ENCODE measurements at places on chromosomes 12 and 14.

GRCh38 chr12:86118161-86118560, 138.0 kb downstream of the MGAT4C start:
- no peak for DNase-seq

GRCh38 chr12:5377997-5378592, 53.8 kb upstream of the NTF3 start:
- DNase-seq, result no peak

GRCh38 chr12:75982169-75982564, 49.4 kb downstream of the PHLDA1 start:
- DNase-seq, result no peak

GRCh38 chr12:113796852-113797534, 169.1 kb downstream of the RBM19 start:
- DNase-seq, result no peak

DNA sequence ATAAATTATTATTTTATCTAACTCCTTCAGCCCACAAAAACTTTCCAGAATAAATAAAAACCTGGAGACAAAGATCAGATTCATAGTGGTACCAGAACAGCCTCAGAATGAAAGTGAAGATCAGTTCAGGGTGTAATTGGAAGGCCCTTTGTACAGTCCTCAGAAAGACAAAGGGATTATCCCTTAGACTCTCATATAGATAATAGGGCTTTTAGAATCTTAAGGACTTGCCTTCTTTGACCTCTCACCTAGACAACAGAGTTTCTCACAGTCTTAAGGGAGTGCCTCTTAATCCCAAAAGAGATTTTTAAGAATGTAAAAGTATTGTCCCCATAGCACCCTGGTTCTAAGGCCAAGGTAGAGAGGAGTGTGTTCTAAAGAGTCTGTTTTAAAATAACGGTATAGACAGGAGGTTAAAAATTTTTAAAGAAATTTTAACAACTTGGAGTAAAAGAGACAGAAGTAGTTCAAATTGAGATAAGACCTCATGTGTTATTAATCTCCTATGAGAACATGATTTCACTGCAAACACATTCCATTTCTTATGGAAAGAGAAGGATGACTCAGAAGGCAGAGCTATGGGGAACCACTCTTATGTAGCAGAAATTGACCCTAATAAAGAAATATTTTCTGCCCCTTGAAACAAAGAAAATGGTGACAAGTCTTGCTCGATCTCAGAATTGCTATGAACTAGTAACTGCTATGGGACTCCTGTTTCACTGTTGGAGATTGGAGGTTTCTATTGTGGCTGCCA, 24.2 kb upstream of the NOVA1 start:
- DNase-seq, result no peak

GRCh38 chr12:126038434-126038833, 973.2 kb downstream of the AACS start:
- no peak for DNase-seq

DNA sequence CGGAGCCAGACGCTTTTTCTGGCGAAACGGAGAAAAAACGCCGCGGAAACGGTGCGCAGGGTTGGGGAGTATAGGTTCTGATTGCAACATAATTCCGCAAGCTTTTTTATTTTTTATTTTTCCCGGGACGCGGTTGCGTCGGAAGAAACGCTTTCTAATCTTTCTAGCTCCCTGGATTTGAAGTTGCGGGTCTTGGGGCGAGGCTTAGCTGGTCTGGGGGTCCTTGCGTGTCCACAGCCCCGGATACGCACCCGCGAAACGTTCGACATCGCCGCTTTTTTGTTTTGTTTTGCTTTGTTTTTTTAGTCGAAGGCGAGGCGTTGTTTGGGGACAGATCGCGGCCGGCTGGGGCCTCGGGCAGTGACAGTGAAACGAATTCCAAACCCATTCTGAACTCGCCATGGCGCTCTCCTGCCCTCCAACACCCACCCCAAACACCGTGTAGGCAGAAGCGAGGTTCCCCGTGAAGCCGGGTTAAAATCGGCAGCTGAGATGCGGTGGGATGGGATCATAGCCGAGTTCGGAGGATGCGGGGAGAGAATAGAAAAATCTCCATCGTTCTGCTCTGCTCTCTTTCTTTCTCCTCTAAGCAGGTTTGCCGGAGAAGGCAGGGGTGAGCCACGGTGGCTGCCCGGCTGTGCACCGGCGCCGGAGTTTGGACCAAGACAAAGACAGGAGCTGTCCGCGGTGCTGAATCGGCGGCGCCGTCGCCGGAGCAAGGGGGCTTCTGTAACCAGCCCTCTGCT, 8.1 kb upstream of the LHX5 start:
- no peak for DNase-seq

- peak; percentile 26 for DNase-seq
These were observed 269.9 kb upstream of the PLEKHG7 start for GRCh38 chr12:92432724-92433441.

DNA sequence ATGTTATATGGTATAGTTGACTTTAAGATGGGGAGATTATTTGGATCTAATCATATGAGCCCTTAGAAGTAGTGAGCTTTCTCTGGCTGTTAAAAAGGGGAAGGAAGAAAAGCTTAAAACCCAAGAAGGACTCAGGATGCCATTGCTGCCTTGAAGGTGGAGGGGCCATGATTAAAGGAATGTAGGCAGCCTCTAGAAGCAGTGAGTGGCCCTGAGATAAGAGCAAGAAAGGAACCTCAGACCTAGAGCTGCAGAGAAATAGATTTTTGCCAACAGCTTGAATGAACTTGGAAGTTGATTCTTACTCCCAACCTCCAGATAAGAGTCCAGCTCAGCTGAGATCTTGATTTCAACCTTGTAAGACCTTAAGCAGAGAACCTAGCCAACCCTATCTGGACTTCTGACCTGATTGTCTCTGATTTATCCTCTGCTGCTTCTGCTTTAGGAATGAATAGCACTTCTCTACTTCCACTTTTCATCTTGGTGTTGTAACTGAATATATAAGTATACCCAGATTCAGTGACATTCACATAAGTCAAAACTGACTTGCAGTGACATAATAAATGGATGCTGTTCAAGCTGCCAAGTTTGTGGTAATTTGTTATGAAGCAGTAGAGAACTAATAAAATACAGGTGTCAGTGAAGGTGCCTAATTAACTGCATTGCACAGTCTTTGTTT, 33.5 kb downstream of the RAD51B start:
- DNase-seq, result peak; percentile 69

GRCh38 chr12:10214136-10214894, 1.6 kb downstream of the GABARAPL1 start:
- peak; percentile 9 for DNase-seq

GRCh38 chr12:57215668-57216013, 953 bp upstream of the NXPH4 start:
- no peak for DNase-seq

DNA sequence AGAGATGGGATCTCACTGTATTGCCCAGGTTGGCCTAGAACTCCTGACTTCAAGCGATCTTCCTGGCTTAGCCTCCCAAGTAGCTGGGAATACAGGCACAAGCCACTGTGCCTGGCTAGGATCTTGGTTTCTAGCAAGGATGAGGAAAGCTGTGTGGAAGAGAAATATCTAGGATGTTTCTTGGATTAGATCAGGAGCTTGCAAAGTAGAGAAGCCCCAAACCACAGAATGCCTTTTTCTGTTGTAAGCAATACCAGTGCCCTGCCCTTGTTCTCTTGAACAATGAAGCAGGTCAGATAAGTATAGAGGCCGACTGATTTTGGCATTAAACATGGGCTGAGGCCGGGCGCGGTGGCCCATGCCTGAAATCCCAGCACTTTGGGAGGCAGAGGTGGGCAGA, 44.3 kb upstream of the STRN3 start:
- no peak for DNase-seq

- no peak for DNase-seq
These were observed 1242.2 kb upstream of the TMEM132C start for GRCh38 chr12:127024791-127025190.

DNA sequence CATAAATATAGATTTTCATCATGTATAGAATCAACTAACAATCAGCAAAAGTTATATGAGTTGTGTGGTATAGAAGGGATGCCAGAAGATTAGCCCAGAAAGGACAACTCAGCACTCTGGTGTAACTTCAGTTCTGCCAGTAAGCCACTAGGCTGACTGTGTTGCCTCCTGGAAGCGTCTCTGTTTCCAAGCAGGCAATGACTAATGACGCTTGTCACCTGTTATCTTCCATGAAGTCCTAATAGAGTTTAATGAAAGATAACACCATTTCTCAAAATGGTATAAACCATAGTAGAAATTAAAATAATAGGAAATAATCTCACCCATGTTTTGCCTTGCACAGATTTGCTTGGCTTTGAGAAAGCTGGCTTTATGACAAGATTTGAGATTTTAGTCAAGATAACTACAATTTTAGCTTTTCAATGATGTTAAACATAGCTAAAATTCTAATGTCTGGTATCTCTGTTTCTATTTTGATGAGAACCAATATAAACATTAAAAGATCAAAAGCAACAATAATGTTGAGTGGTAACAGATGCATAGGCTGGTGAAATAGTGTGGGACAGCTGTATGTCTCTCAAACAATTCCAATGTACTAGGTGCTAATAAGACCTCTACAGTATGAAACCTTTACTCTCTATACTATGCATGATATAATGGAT, 9.0 kb upstream of the RNU6-7 start:
- DNase-seq, result no peak

GRCh38 chr14:64711039-64711438, 6.8 kb downstream of the PLEKHG3 start:
- DNase-seq, result no peak

GRCh38 chr14:75757644-75758402, 96.8 kb downstream of the TTLL5 start:
- DNase-seq, result no peak

DNA sequence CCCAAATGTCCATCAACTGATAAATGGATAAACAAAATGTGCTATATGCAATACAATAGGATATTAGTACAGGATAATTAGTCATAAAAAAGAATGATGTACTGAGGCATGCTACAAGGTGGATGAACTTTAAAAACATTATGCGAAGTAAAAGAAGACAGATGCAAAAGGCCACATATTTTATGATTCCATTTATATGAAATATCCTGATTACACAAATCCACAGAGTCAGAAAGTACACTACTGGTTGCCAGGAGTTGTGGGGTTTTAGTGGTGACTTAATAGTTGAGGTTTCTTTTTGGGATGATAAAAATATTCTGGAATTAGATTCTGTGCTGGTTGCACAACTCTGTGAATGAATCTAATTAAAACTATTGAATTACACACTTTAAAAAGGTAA, 12.6 kb downstream of the TRIM9 start:
- DNase-seq, result no peak

GRCh38 chr12:132632521-132633228, 14.1 kb downstream of the P2RX2 start:
- no peak for DNase-seq

DNA sequence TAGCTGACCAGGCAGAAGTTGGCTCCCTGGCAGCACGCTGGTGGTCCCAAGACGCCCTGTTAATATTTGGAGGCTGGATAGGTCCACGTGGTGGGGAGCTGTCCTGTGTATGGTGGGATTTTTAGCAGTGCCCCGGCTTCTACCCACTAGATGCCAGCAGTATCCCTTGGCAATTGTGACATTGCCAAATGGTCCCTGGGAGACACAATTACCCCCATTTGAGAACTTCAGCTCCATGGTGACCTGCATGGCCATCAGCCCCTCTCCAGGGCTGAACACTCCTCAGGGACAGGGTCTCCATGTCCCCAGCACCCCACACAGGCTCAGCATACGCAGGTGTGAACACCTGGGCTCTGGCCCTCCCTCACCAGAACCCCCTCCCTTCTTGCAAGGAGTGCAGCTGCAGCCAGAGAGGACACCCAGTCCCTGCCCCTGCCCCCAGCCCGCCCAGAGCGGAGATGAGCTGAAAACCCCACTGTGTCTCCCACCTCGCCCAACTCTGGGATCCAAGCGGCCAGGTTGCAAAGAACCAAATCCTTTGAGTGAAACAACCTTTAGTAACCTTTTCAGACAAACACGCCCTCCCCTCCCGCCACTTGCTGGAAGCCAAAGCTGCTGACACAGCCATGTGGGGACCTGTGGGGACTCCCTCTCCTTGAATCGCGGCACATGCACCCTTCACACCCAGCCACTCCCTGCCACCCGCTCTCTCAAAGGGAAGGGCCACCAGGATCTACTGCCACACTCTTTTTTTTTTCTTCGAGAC, 120.4 kb downstream of the CALM1 start:
- DNase-seq, result no peak

DNA sequence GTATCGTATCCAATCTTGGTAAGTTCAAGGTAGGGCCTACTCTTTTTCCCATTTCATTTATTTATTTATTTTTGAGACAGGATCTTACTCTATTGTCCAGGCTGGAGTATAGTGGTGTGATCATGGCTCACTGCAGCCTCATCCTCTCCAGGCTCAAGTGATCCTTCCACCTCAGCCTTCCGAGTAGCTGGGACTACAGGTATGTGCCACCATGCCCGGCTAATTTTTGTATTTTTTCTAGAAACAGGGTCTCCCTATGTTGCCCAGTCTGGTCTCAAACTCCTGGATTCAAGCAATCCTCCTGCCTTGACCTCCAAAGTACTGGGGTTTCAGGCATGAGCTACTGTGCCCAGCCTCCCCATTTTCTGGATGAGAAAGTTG, 57.2 kb downstream of the CLMN start:
- DNase-seq, result no peak

GRCh38 chr12:66319266-66319954, 17.1 kb downstream of the HELB start:
- no peak for DNase-seq

DNA sequence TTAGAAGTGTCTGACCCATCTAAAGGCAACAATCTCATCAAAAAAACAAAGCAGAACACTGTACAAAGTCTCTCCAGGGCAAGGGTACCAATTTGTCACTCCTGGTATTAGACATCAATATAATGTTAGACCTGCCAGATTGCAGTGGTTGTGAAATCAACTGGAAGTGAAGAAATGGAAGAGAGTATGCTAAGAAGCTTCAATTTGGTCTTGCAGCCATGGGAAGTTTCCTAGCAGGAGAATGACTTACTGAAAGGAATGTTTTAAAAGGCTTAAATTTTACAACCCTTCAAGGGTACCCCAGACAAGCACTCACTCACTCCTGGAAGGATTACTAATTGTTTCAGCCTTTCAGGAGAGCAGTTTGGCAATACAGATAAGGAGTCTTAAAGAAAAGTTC, 18.9 kb downstream of the LLPH start:
- DNase-seq, result no peak

DNA sequence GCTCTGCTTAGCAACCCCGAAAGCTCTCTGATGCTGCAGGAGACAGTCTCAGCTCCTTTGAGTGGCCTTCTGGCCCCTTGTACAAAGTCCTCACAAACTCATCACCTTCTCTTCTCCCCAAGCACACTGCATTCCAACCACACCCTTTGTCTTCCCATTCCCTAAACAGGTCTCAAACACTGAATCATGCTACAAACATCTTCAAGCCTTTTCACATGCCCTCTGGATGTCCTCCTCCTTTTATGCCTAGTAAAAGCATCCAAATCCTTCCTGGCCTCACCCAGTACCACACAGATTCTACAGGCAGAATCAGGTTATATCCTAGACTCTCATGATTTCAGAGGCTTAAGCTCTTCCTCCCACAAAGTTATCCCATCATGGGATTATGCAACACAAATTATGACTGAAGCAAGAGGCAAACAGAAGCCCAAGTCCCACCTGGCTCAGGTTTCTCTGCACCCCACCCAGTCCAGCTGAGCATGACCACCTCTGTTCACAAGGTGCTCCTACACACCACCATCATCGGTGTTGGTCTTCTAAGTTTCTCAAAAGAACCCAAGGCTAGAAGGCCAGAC, 61.4 kb upstream of the PCED1B start:
- DNase-seq, result no peak

Measured in inflammatory macrophage (primary cell).